ENCODE measurements at places on chromosomes 4 and X.

DNA sequence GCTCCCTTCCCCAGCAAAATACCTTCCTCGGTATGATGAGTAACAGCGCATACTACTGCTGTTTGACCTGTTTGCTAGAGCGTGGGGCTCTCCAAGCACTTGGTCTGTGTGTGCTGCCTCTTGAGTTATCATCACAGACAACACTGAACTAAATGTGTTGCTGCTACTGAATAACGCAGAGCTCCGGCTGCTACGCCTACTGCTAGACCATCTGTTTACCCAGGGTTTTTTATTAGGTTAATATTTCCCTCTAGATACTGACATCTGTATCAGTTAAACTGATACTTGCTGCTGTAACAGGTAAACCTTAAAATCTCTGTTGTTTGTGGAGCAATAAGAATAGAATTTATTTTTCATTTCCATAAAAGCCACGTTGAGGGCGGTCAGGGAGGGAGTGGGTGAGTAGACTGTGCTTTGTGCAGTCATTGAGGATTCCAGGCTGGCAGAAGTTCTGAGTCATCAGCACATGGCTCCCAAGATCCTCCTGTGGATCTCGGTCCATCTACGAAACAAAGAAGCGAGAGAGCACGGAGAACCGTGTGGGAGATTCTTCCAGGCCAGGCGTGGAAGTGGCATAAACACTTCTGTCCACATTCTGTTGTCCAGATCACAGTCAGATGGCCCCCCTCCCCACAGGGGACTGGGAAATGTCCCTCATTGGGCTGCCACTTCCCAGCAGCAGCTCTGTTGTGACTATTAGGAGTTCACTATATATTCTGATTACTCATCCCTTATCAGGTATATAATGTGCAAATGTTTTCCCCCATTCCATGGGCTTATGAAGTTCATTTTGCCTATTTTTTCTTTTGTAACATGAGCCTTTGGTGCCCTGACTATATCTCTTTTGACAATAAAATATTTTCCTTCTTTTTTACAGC is 14.1 kb downstream of the GRK4 start:
- peak; percentile 51 for DNase-seq

DNA sequence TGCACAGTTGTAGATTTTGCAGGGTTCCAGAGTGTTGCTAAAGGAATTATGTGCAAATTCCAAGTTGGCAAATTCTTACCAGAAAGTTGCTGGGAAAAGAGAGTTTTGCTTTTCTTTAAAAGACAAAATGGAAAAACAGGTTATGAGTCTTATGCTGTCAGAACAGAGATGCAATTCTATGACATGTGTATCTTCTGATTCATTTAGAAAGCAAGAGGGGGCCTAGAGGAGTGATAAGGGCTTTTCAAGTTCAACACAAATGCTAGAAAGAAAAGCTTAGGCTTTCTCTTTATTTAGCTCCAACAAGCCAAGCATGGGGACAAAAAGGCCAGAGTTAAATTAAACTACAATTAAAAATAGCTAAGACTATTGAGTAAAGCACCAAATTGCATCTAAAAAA is 72.4 kb upstream of the GATB start:
- DNase-seq = no peak

GRCh38 chr4:173264684-173265185 is 69.4 kb downstream of the HMGB2 start:
- DNase-seq = no peak

DNA sequence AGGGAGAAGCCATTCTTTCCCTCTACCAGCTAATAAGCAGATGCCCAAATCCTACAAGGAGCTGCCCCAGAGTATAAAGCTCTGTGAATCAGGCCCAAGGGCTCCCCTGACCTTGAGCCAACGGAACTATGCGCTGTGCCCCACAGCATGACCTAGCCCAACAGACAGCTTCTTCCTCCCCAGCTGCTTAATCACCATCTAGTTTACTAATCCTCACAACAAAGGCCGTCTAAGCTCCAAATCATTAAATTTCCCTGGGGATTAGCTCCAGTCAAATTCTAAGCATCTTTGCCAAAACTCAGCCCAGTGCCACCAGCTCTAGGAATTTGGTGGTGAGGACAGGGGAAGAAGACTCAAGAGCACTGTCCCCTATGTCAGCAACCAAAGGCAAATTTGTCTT is 113.1 kb downstream of the SHROOM4 start:
- DNase-seq = no peak

DNA sequence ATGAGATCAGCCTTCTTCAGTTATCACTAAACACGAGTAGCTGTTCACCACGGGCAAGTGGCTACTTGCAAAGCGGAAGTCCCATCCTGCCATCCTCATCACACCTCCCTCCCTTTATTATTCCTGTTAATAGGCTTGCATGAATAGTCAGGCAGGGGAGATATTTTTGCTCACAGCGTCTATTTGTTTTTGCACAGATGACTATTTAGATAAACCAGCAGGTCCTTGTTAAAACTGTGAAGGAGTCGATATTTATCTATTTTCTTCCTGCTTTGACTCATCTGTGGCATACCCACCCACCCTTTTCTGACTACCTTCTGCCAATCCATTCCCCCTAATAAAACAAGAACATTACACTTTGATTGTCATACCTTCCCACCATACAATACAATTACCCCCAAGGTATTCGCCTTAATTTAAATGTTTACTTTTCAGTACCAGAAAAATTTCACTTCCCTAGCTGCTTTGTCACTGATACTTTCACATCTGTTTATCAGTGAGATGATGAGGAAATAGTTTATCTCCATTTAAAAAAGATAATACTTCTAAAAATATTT is 96.6 kb upstream of the BANK1 start:
- DNase-seq = no peak

- DNase-seq = no peak
These were observed 69.2 kb upstream of the MAML3 start for GRCh38 chr4:140223056-140223810.
